ENCODE measurements at places on chromosomes 7 and 10.

DNA sequence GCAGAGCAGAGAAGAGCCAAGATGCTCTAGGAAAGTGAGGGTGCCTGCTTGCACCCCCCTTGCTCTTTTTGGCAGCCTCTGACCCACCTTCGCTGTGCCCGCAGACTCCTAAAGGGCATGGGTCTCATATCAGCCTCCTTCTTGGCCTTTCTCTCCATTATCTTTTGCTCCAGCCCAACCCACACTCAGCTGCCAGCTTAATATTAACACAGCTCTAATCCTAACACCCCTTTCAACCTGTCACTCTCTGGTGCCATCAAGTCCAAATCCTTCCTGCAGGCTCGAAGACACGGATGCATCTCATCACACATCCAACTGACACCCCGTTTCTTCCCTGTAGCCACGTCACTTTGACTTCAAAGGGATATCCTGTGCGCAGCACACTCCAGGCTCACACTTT, 171.6 kb upstream of the AUTS2 start:
- no peak for DNase-seq

GRCh38 chr7:130288168-130288567, 4.8 kb upstream of the CPA4 start:
- DNase-seq, result no peak

- DNase-seq, result no peak
These were observed 32.7 kb upstream of the SRGN start for GRCh38 chr10:69055241-69055640.

DNA sequence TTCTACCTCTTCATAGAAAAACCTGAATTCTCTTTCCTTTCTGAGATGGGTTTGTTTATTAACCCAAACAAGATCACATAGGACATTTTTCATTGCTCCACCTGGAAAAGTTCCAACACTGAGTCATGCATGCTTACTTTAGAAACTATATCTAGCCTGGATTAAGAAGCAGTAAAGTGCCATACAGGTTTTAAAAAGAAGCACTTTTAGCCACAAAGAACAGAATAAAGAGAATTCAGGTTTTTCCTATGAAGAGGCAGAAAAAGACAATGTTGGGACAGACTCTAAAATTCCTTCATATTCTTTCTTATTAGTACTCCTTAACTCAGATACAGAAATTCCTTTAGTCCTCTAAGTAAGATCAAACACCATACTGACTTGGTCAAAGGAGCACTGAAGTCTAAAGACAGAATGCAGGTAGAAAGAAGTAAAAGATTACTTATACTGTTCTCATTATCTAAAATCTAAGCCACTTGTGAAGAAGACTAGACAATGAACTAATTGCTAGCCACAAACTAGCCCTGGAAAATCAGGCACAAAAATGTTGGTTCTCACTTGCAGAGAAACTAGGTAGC, 241.3 kb downstream of the ANK3 start:
- DNase-seq, result no peak

DNA sequence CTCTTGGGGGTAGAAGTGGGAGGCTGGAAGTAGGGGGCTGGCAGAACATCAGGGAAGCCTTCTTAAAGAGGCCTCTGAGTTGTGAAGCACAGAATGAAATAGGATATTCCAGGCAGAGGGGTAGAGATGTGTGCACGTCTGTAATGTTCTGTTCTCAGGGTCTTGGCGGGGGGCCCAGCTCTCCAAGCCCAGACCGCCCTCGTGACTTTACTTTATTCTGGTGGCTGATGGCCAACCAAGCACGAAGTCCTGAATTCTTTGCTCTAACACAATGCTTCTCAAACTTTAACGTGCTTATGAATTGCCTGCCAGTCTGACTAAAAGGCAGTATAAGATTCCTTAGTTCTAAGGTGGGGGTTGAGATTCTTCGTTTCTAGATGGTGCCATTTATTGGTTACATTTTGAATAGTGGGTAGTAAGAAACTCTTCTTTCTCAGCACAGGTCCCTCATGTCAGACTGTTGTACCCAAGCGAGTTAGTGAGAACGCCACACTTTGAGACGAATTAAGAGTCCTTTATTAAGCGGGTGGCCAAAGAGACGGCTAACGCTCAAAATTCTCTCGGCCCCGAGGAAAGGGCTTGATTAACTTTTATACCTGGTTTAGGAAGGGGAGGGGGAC, 8.2 kb downstream of the PRXL2A start:
- no peak for DNase-seq

DNA sequence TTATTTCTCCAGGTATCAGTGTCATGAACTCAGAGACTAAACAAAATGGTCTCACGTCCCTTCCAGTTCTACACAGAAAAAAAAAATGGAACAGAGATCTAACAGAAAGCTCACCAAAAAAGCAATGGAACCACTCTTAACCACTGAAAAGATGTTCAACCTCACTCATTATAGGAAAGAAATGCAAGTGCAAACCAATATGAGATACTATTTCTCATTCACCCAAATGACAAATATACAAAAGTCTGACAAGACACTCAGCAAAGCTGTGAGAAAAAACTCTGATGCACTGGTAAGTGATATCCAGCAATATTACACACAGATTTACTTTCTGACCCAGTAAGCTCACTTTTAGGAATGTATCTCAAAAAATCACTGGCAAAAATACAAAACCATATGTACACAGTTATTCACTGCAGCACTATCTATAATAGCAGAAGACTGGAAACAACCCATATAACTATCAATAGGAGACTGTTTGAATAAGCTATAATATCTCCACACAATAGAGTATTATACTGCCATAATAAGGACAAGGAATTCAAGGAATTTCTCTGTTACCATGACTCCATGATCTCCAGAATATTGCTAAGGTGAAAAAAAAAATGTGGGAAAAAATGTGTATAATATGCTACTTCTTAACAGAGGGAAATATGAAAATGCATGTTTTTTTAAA, 36.6 kb downstream of the ABI1 start:
- DNase-seq, result no peak

- DNase-seq, result no peak
These were observed 168.3 kb upstream of the SP8 start for GRCh38 chr7:20954711-20955619.

- DNase-seq, result no peak
These were observed 53.6 kb downstream of the KMT2C start for GRCh38 chr7:152382244-152382643.

- no peak for DNase-seq
These were observed 34.0 kb downstream of the DUSP5 start for GRCh38 chr10:110531687-110532086.

GRCh38 chr7:1532456-1533254, 2.2 kb downstream of the MAFK start:
- peak; percentile 73 for DNase-seq

GRCh38 chr10:129958629-129959543, 5.2 kb downstream of the EBF3 start:
- DNase-seq, result no peak

GRCh38 chr7:11727864-11728263, 104.1 kb downstream of the THSD7A start:
- DNase-seq, result no peak

- no peak for DNase-seq
These were observed 10.8 kb downstream of the ZNF467 start for GRCh38 chr7:149762610-149763009.

GRCh38 chr10:102280397-102281101, 35.2 kb downstream of the GBF1 start:
- no peak for DNase-seq

- no peak for DNase-seq
These were observed 218.2 kb upstream of the CCDC6 start for GRCh38 chr10:60124536-60124935.

DNA sequence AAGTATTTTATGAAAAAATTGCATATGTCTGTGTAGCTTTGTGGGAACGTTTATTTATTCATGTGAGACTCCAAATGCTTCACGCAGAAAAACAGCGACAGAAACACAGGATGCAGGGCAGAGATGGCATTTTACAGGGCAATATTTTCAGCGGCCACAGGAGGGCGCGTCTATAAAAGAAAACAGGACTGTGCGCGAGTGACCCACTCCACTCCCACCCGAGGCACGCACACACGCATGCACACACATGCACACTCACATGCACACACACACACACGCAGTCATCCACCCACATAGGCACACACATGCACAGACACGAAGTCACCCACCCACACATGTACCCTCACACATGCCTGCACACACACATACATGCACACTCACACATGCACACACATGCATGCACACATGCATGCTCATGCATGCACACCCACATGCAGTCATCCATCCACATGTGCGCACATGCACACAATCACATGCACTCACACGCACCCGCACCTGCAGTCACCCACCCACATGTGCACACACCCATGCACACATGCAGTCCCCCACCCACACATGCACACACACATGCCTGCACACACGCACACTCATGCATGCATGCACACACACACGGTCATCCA, 96.3 kb downstream of the DNAJB6 start:
- peak; percentile 25 for DNase-seq

DNA sequence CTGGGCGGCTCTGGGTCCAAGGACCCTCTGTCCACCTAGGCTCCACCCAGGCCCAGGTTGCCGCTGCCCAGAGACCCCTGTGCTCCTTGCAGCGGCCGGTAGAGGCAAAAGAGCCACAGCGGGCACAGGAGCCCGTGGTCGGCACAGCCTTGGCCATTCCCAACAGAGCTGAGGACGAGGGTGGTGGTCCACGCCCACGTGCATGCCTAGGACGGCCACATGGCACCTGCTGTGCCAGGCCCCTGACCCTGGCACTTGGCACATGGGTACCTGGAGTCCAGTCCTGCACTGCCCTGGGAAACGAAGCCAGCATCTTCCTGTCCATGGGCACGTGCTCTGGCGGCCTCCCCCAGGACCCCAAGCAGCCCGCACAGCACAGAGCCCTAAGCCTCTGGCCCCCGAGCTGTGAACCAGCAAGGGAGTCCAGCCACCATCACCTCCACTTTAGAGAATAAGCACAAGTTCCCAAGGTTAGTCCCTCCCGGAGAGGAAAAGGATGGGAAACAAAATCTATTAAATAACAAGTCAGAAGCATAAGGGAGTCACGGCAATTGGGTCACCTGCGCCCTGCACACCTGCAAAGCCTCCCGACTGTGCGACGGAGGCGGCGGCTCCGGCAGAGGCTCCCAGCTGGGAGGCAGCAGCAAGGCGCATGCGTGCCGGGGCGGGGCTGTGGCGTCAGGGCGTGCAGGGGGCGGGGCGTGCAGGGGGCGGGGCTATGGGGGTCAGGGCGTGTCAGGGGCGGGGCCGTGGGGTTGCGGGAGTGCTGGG, 59.1 kb downstream of the STK32C start:
- peak; percentile 57 for DNase-seq

GRCh38 chr7:2546776-2547586, 8.3 kb downstream of the BRAT1 start:
- no peak for DNase-seq

DNA sequence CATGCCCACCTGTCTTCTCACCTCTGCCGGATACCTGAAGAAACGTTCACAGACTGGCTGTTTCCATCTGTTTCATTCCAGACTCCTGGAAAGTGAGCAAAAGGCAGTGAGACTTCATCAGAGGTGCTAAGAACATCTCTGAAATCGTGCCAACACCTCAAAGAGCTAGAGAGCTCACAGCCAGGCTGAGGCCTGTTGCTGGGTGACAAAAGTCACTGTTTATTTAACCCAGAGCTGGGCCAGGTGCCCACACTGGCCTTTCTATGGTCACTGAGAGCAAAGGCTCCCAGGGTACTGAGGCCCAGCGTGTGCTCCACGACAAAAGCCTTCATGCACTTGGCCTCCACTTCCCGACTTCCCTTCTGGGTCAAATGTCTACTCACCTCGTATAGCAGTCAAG, 3.7 kb upstream of the NANOS1 start:
- DNase-seq, result no peak

- no peak for DNase-seq
These were observed 657.2 kb downstream of the INHBA start for GRCh38 chr7:41045556-41046123.

DNA sequence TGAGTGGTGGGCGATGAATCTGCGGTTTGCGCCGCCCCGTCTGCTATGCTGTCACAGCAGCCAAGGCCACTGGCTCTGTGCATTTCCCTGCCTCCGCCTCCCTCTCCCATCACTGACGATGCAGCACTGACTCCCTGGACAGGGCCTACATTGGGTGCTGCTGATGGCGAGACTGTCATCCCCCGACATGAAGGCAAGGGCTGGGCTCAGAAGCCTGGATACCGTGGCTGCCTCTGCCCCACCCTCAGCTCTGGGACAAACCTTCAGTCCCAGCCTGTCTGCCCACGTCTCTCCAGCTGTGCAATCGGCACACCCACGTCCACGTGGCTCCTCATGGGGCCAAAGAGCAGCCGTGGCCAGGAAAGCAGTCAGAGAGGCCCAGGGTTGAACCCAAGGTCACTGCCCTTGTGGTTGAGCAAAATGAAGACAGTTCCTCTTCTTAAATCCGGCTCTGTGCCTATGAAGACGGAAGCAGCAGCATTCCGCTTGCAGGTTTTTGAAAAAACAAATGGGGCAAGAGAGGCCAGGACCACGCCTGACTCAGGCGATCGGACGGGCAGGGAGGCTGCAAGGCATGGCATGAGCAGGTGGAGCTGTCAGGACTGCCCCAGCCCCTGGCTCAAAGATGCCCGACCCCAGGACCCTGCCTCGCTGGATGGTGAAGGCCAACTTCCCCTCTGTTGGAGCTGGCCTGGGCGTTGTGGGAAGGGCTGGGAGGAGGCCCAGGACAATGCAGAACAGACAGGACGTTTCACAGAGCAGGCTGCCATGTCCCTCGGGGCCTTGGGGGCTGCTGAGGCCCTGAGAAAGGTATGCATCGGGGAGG, 517.5 kb downstream of the DNAJB6 start:
- peak; percentile 74 for DNase-seq

- no peak for DNase-seq
These were observed 673.2 kb upstream of the GALNT17 start for GRCh38 chr7:70458745-70459144.

DNA sequence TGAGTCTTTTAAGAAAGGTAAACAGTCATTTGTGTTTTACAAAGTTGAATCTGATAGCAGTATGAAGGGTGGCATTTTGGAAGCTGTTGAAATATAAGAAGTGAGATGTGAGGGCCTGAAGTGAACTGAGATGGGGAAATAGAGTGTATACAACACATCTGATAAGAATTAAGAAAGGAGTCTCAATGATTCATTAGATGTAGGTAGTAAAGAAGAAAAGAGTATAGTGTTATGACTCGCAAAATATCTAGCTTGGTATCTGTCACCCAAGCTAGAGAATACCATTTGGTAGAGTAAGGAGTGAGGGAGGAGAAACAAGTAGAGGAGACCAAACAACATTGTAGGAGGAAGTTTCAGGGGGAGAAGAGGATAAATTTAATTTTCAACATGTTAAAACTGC, 5.3 kb downstream of the PTPN12 start:
- no peak for DNase-seq

GRCh38 chr7:132865366-132866143, 216.3 kb downstream of the CHCHD3 start:
- no peak for DNase-seq

All from CD4-positive, alpha-beta T cell treated with Interferon gamma for 1 hour (primary cell).